ENCODE measurements at places on chromosomes 5 and 9.

GRCh38 chr9:123657941-123658340 lies 272.0 kb downstream of the DENND1A start:
- DNase-seq: no peak

GRCh38 chr5:134911285-134912206 lies 6.6 kb downstream of the PCBD2 start:
- DNase-seq: no peak

DNA sequence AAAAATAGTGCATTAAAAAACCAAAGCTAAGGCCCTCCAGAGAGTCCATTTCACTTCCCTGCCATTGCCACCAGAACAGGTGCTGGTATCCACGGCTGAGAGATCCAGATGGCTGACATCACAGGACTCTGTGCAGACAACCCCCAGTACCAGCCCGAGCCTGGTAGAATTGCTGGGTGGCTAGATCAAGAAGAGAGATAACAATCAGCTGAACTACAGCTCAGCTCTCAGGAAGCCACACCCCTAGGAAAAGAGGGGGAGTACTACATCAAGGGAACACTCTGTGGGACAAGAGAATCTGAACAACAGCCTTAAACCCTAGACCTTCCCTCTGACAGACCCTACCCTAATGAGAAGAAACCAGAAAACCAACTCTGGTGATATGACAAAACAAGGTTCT lies 73.8 kb upstream of the SLIT3 start:
- DNase-seq: no peak

- no peak for DNase-seq
Observed at GRCh38 chr5:151083081-151083676, 2.3 kb upstream of the TNIP1 start.

- no peak for DNase-seq
Observed at GRCh38 chr5:76691467-76692273, 24.3 kb upstream of the F2R start.

GRCh38 chr5:172425402-172425801 lies 28.9 kb downstream of the SH3PXD2B start:
- DNase-seq: no peak

DNA sequence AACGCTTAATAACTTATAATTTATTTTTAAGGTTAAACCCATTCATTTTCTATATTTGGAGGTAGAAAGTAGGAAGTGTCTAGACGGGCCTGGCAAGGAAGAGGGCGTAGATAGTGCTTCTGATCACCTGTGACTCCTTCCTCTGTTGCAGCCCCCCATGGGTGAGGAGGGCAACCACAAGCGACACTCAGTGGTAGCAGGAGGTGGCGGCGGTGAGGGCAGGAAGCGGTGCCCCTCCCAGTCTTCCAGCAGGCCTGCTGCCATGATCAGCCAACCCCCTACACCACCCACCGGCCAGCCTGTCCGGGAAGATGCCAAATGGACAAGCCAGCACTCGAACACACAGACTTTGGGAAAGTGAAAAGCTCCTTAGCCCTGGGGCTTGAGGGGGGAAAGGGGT lies 36.7 kb downstream of the FAXDC2 start:
- DNase-seq: no peak

DNA sequence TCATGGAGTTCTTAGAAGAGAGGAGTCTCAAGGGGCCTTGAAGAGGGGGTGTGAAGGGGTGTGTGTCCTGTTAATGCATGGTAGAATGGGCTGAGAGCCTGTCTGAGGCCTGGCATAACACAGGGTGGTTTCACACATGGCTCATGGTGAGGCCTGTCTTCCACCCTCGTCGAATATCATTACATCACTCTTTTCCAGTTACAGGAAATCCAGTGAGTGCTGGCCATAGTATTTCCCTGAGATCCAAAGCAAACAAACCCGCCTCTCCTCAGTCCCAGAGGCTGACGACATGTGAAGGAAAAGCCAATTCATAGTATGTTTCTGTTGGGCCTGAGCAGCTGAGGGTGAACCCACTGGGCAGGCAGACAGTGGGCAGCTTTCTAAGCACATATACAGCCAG lies 159.4 kb upstream of the NR3C1 start:
- DNase-seq: no peak

All from hematopoietic multipotent progenitor cell treated with erythropoietin and hydrocortisone succinate and interleukin-3 and kit ligand, for 6 days (in vitro differentiated cells).